ENCODE measurements at places on chromosomes 12 and 14.

DNA sequence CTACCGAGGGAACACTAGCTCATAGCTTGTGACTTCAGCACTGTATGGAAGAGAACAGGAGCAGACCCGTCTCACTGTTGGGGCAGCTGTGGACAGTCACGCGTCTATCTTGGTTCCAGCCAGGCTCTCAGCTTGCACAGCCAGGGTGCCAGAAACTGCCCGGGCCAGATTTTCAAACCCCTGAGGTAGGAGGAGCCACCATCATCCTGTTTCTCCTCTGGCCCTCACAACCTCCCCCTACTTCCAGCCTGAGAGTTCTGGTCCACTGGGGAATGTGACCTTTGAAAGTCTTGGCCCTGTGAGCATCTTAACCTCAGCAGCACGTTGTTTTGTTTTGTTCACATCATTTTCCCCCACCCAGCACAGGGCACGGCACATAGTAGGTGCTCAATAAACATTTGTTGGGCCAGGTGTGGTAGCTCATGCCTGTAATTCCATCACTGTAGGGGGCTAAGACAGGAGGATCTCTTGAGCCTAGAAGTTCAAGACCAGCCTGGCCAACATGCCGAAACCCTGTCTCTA, 50.4 kb downstream of the PSMA6 start:
- DNase-seq = no peak

- DNase-seq = no peak
These were observed 1.1 kb downstream of the ANGEL1 start for GRCh38 chr14:76811561-76811960.

- no peak for DNase-seq
These were observed 87.8 kb downstream of the DDX51 start for GRCh38 chr12:132056320-132056719.

DNA sequence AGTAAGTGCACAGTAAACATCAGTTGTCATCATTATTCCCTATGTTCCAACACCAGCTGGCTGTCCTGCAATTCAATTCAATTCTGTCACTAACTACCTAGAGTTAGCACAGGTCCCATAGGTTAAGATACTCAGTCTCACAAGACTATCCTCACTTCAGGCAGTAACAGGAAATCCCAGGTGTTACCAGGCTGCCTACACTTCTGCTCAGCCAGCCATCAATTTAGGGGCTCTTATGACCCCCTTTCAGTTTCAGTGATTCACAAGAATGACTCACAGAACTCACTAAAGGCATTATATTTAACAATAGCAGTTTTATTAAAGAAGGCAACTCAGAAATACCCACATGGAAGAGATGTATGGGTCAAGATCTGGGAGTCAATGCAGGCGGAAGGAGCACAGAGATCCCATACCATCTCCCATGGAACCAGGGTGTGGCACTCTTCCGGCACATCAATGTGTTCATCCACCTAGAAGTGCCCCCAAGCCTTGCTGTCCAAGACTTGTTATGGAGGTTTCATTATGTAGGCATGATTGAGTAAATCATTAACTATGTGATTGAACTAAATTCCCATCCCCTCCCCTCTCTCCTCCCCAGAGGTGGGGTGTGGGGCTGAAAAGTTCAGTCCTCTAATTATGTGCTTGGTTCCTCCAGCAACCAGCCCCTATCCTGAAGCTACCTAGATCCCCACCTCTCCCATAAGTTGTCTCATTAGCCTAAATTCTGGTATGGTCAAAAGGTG, 120.8 kb upstream of the WSCD2 start:
- no peak for DNase-seq

Data from SK-N-DZ (cell line).